ENCODE measurements at places on chromosomes 3 and 15.

DNA sequence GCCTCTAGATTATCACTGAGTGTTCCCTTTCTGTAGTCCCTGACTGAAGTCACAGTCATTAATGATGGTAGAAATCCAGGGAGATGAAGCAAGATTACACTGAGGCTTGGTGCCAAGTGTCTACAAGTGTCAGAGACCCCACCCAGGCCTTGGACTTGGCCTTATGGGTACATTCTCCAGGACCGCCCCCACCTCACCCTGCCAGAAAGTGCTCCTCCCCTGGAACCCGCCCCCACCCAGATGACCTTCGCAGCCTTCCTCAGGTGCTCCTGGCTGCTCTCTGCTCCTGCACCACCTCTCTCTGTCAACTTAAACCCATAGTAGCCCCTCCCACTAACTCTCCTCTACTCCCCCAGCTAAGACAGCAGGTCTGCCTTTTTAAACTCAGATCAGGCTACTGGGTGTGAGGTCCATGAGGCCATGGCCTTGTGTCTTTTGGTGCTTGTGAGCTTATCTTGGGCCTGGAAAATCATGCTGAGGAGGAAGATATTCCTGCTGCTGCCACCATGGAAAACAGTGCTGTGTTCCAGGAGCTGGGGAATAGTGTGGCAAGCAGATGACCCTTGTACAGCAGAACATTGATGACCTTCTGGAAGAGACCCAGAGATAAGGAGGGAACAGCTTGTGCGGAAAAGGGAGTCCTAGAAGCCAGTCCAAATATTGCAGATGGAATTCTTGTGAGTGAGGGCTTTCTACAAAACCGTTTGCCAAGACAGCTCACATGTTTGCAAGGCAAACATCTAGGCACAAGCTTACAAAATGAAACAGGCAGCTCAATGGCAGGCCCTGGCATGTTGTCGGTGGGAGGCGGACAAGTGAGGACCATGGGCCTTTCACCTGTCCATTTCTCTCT is 40.3 kb upstream of the NDUFB4 start:
- no peak for DNase-seq

DNA sequence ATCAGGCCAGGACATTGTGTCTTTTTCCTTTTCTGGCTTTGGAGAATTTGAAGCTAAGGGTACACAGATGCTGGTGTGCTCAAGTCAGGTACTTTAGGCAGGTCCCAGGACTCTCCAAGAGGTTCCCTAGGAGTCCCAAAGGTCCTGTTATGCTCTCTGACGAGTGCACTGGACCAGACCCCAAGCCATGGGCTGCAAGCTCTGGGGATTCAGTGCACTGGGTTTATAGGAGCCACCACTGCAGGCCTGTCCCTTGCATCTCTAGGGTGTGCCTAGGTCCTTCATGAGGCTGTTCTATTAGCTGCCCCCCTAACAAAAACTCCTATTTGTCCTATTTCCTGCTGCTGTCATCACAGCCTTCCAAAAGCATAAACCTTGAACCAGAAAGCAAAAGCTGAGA is 31.9 kb upstream of the BFSP2 start:
- no peak for DNase-seq

DNA sequence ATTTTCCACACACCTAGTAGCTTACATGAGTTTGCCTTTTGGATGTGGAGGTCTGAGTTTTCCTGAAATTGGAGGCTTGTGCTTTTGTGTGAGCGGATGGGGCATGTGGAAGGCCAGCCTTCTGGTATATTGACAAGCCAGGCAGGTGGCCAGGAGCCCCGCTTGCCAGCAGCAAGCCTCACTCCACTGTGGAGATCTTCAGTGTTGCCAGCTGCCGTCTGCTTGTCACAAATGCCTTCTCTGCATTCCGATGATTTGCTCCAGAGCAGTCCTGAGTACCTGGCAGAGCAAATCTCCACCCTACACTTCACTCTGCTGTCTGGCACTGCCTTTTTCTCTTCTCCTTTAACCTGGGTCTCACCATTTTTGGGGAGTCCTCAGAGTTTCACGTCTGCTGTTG is 29.1 kb upstream of the CHST2 start:
- no peak for DNase-seq

GRCh38 chr3:139518926-139519842 is 20.4 kb downstream of the RBP1 start:
- no peak for DNase-seq

GRCh38 chr3:117303443-117303842 is 593.9 kb downstream of the TUSC7 start:
- DNase-seq, result no peak

GRCh38 chr3:36380221-36381031 is at the start of gene STAC:
TSS of gene STAC (plus strand) at chr3:36380504. CDS start at chr3:36380644, 140 bp downstream.
- no peak for DNase-seq

DNA sequence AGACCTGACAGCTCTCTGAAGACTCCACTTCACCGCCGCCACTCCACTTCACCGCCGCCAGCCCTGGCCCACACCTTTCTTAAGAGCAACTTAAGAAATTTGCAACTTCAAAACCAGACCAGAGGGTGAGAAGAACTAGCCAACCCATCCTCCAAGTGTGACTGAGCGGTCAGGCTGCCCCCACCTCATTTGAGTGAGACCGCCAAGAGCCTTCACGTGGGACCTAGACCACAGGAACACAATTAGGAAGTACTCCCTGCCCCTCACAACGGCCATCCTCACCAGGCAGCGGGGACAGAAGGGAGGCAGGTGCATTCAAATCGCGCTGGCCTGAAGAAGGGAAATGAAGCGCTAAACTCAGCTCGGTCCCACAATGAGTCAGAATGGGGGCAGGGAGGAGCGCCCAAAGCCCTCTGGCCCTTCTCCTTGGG is 156.8 kb upstream of the BCL6 start:
- no peak for DNase-seq

- DNase-seq, result no peak
Measured at GRCh38 chr3:123568875-123569274, 16.0 kb downstream of the HACD2 start.

DNA sequence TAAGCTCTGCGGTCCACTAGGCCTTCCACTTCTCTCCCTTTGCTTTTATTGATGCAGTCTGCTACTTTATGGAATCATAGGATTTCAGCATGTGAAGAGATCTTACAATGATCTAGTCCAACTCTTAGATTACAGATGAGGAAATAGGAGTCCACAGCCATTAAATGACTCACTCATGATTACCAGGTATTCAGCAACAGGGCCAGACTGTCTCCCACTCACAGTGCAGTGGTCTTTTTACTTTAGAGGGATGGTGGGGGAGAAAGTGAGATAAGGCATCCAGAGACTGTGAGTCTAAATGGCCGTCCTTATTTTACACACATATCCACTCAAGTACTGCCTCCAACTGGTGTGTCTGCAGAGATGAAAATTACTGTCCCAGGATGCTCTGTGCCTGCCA is 88.5 kb upstream of the SKOR1 start:
- no peak for DNase-seq

DNA sequence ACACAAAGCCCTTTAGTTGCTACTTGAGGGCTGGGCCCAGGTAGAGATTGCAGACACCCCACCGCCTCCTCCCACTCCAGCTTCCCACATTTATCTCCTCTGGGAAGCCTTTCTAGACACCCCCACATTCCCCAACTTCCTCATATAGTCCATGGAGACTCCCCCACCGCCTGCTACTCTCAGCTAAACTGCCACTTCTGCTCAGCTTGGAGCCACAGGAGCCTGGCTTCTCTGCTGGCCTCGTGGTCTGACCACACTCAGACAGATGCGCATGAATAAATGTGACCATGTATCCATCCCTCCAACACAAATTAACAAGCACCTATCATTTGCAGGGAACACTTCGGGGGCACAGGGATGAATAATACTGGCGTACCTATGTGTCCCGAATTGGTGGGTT is 10.5 kb upstream of the ACSBG1 start:
- DNase-seq, result no peak

DNA sequence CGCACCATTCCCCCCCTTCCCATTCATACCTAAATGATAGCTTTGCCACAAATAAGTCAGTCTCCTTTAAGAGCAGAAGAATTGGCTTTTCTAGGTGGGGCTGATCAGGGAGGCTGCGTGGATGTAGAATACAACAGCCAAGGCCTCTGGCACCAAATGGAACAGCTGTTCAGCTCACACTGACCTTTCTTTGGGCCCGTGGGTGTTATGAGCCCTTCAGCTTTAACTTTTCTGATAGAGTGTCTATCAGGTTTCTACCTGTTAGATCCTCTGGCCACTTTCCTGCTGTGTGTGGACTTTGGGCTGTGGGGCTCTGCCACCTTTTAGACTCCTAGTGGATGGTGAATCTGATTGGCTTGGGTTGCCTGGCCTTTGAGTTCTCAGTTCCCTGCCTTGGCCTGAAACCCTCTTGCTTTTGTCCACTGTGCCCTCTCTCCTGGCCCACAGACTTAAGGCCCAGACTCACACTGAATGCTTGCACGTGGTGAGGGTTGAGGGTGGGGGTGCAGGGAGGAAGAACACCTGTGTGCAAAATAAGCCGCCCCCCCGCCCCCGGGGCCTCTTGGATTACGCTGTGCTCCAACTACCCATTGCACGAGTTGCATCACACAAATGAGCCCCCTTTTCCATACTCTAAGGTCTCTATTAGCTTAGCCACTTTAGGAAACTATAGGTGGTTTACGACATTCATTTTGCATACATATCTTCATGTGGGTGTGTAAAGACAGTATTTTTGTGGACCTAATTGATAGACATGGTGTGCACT is 1.3 kb upstream of the RFX7 start:
- DNase-seq, result no peak

- no peak for DNase-seq
Measured at GRCh38 chr3:53236112-53236841, 19.5 kb downstream of the TKT start.

GRCh38 chr15:89379818-89380217 is 45.2 kb upstream of the POLG start:
- no peak for DNase-seq

DNA sequence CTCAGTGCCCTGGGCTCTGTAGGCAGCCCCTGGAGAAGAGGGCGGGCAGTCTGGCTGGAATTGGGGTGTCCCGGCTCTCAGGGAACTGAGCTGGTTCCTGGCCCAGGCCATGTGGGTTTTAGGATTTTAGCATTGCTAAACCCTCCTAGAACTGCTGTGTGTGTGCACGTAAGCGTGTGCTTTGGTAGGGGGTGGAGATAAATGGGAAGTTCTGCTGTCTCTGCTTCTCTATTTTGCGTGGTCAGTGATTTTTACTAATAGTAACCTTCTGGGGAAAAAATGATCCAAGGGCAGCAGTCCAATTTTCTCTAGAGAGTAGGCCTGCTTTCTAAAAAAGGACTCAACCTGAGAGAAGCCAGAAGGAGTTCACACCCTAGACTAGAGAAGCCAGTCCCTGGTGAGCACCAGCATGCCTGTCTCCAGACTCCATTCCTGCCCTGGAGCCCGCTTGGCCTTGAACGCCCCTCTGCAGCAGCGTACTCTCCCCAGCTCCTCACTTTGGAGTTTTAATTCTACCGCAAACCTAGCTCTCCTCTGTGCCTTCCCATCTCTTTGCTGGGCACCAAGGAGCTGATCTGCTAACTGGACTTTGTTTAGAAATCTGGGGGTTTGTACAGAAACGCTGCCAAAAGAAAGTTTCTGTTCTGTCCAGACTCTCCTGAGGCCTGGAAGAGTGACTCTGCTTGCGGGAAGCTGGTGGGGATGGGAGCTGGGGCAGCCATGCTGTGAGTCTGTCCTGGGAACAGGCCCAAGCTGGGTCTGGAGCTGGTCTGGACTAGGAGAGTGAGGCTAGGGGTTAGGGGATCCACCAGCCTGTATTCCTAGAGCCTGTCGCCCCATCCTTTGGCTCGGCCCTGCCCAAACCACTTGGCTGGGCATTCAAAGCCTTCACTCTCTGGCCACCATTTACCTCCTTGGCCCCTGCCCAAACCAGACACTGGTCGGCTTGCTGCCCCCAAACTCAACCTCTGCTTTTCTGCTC is 19.7 kb downstream of the CORO2B start:
- DNase-seq, result no peak

DNA sequence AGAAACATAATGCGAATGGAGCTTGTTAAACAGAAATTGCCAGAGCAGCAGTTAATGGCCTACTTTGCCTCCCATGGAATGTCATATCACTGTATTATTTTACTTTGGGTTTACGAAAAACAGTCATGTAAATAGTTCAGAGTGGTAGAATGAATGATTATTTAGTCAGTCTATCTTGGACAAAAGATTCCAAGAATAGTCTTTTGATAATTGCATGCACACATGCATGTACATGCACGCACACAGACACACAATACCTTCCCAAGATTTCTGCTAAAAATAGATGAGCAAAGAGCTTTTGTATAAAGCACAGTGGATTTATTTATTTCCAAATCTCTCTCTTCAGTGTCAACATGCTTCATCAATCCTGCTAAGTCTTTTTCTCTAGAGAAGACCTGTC is 800.7 kb downstream of the DIPK2A start:
- DNase-seq, result no peak

- DNase-seq, result no peak
Measured at GRCh38 chr3:151789853-151790463, 24.0 kb upstream of the AADAC start.
